Left lung (tissue), 14 donors: ENCODE measurements at places on chromosomes 13 and 19. TPM values are rescaled to one million over a fixed set of nuclear protein-coding genes. Genes with fewer than 3 reads are reported as not detected.
A peak's percentile ranks its signal among the peaks of the same experiment; 100 is the strongest.

Gene PSG7
- not detected for total RNA-seq

Gene COMP
- 1.9 TPM for total RNA-seq

Gene CYP4F8
- total RNA-seq, result not detected

Gene BRME1
- 4.2 TPM for total RNA-seq

Gene SIGLEC9
- total RNA-seq, result 46.5 TPM

Gene ZNF611
- total RNA-seq, result 24.6 TPM

Gene AZU1
- total RNA-seq, result 1.3 TPM

Gene ZBTB45
- 12.7 TPM for total RNA-seq

Gene SOX1
- total RNA-seq, result not detected

DNA sequence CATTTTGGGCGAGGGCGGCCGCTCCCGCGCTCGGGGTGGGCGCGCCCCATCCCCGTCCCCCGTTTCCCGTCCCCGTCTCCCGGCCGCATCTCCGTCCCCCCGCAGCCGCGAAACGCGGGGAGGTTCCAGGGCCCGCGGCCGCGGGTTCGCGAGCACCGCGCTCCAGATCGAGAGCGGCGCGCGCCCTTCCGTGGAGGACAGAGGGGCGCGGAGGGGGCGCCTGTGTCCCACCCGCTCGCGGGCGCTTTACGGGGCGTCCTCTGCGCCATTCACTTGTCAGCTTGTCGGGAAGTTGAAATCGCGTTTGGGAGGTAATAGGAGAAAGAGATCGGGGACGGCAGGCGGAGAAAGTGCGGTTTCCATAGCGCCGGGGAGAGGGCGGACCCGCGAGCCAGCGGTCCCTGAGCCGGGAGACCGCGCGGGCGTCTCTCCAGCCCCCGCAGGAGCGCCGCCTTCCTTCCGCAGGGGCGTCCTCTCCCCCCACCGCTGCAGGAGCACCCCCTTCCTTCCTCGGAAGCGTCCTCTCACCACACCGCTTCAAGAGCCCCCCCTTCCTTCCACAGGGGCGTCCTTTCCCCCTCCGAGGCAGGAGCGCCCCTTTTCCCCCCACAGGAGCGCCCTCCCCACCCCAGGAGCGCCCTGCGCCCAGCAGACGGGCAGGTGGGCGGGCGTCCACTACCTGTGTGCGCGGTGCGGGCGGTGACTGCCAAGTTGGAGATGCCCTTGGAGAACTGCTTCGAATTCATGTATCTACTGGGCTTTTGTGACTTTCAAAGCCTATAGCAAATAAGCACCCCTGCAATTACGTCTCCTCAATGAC, 962 bp upstream of the IRS2 start:
- H3K27me3 ChIP-seq, result peaks cover 15% of the 10 kb centered on the region
- peak overlapping the region; percentile 80 for H3K4me3 ChIP-seq
- peak overlapping the region; percentile 78 for H3K27ac ChIP-seq
- peak; percentile 53 for DNase-seq
- no peaks in the 10 kb centered on the region for H3K36me3 ChIP-seq

DNA sequence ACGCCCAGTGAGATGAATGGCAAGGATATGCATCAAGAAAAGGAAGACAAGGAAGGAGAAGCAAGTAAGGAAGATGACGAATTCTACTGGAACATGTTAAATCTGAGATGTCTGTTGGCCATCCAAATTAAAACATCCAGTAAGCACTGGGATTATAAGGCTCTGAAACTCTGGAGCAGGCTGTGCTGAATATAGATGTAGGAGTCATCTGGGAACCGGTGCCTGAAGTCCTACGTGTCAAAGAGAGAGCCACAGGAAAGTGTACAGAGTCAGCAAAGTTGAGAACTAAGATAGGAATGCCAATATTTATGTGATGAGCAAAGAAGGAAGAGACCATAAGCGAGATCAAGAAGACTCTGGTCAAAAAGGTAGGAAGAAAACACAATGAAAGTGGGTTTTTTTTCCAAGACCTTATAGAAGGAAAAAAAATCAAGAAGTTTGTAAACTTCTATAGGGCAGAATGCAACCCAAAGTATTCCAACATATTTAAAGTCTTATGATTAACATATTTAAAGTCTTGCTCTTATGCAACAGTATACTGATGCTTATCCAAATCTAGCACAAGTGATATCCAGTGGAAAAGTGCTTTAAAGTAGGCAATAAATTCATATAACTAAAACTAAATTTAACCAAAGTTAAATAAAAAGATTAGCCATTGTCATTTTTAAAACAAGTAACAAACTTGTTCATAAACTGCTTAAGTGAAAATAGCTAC, 51.2 kb upstream of the EEF1AKMT1 start:
- H3K4me1 ChIP-seq, result peaks cover 19% of the 10 kb centered on the region
- H3K27me3 ChIP-seq, result no peaks in the 10 kb centered on the region
- H3K36me3 ChIP-seq, result peaks cover 5% of the 10 kb centered on the region
- no peak for DNase-seq

DNA sequence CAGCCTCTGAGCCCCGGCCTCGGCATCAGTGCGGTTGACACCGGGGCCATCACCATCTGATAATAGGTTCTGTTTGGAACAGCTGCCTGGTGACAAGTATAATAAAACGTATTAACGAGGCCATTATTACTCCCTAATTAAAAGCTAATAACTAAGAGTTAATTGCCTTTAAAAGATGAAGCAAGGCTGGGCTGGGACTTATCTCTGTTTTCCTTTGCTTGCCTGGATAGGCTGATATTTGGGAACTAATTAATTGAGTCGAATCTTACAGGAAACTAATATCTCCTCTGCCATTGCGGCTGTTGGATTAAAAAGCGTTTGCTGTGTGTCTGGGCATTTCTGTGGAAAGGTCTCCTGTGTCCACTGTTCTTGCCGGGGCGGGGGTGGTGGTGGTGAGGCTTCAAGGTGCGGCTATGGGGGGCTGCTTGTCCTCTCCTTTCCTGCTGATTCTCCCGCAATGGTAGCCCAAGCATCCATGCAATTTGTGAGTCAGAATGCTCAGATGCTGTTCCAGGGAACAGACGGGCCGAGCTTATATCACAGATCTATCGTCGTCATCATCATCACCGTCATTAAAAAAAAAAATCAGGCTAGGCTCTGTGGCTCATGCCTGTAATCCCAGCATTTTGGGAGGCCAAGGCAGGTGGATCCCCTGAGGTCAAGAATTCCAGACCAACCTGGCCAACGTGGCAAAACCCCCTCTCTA, 162.7 kb downstream of the PTPRS start:
- no peaks in the 10 kb centered on the region for H3K36me3 ChIP-seq
- peaks cover 5% of the 10 kb centered on the region for H3K27me3 ChIP-seq
- H3K4me3 ChIP-seq, result no peak overlapping the region
- no peak overlapping the region for H3K27ac ChIP-seq
- DNase-seq, result no peak

DNA sequence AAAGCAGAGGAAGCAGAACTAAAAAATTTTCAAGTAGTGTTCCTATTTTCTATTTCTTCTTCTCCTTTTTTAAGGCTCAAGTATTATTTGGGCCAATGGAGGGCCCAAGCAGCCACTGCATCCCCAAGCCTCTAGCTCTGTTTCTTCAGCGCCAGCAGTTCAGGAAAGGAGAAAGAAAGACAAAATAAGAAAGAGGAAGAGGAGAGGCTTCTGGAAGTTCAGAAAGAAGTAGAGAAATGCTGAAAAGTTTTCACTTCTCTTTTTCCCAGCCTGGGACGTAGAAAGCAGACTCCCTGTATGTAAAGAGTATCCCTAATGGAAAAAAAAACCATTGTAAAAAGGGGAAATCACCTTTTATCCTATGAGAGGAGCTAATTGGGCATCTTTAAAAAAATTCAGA, 165.5 kb upstream of the KLF12 start:
- no peaks in the 10 kb centered on the region for H3K4me1 ChIP-seq
- H3K4me3 ChIP-seq, result no peak overlapping the region
- H3K36me3 ChIP-seq, result no peaks in the 10 kb centered on the region
- DNase-seq, result no peak
- H3K27me3 ChIP-seq, result no peaks in the 10 kb centered on the region

GRCh38 chr13:30608364-30608763, 9.4 kb upstream of the USPL1 start:
- H3K4me1 ChIP-seq, result peaks cover 6% of the 10 kb centered on the region
- H3K27ac ChIP-seq, result peak overlapping the region; percentile 61
- no peak overlapping the region for H3K4me3 ChIP-seq

- no peak overlapping the region for H3K27ac ChIP-seq
- H3K36me3 ChIP-seq, result no peaks in the 10 kb centered on the region
- H3K27me3 ChIP-seq, result no peaks in the 10 kb centered on the region
- H3K4me3 ChIP-seq, result no peak overlapping the region
Measured at GRCh38 chr13:113933901-113934300, 40.0 kb downstream of the C13orf46 start.

- H3K36me3 ChIP-seq, result no peaks in the 10 kb centered on the region
- DNase-seq, result no peak
- H3K4me1 ChIP-seq, result no peaks in the 10 kb centered on the region
- H3K27me3 ChIP-seq, result no peaks in the 10 kb centered on the region
Measured at GRCh38 chr13:44206434-44206833, 167.2 kb upstream of the SERP2 start.

GRCh38 chr13:26976313-26976712, 195.3 kb downstream of the USP12 start:
- H3K36me3 ChIP-seq, result no peaks in the 10 kb centered on the region
- no peaks in the 10 kb centered on the region for H3K27me3 ChIP-seq
- H3K27ac ChIP-seq, result no peak overlapping the region
- H3K4me3 ChIP-seq, result no peak overlapping the region
- no peak for DNase-seq
- no peaks in the 10 kb centered on the region for H3K4me1 ChIP-seq

- H3K27ac ChIP-seq, result no peak overlapping the region
- no peaks in the 10 kb centered on the region for H3K36me3 ChIP-seq
- no peak overlapping the region for H3K4me3 ChIP-seq
- H3K27me3 ChIP-seq, result no peaks in the 10 kb centered on the region
- DNase-seq, result peak; percentile 28
Measured at GRCh38 chr13:108345016-108345415, 75.5 kb downstream of the TNFSF13B start.

DNA sequence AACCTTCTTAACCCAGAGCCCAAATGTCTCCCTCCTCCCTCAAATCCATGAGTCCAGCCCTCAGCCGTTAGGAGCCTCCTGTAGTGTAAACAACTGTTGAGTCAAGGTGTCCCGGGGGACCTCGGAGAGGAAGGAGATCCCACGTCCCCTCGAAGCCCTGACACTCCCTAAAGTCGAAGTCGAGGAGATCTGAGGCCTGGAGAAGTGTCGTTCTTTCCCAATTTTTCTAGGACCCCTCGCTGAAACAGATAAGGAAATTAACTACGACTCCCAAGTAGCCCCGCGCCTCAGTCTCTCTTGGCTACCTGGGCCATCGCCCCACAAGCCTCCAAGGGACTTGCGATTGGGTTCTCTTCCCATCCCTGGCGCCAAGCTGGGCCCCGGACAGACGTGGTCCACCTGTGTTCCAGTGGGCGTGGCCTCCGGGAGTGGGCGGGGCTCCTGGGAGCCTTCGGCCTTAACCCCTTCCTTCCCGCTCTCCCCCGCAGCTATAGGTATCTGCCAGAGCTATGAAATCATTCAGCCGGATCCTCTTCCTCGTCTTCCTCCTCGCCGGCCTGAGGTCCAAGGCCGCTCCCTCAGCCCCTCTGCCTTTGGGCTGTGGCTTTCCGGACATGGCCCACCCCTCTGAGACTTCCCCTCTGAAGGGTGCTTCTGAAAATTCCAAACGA, 869 bp downstream of the GFY start:
- no peak overlapping the region for H3K4me3 ChIP-seq
- H3K27ac ChIP-seq, result no peak overlapping the region
- no peaks in the 10 kb centered on the region for H3K36me3 ChIP-seq
- H3K4me1 ChIP-seq, result peaks cover 7% of the 10 kb centered on the region
- no peak for DNase-seq

DNA sequence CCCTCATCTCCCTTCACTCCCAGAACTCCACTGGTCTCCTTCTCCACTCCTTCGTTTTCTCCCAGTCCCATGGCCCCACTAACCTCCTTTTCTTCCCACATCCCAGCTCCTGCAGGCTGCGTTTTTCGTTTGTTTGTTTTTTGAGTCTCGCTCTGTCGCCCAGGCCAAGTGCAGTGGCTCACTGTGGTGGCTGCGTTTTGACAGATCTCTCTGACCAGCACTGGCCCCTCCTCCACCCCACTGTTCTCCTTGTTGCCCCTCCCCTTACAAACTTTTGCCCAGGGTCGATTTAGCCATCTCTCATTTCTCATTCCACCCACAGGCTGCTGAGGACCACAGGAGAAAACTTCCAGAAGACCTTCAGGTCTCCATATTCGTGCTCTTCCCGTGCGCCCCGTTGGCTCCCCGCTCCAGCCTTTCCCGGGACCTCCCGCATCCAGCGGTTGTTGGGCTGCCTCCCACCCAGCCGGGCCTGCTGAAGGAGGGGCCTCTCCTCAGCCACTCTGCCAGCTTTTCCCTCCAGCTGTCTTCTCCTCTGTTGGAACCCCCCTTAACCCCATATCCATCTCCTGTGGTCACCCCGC, 40.6 kb upstream of the GJB6 start:
- H3K4me3 ChIP-seq, result no peak overlapping the region
- DNase-seq, result no peak
- no peaks in the 10 kb centered on the region for H3K36me3 ChIP-seq
- peaks cover 24% of the 10 kb centered on the region for H3K27me3 ChIP-seq
- no peak overlapping the region for H3K27ac ChIP-seq

GRCh38 chr13:102688306-102688973, 6.4 kb downstream of the METTL21C start:
- no peak for DNase-seq
- H3K4me1 ChIP-seq, result no peaks in the 10 kb centered on the region
- H3K36me3 ChIP-seq, result no peaks in the 10 kb centered on the region
- H3K27me3 ChIP-seq, result peaks cover 38% of the 10 kb centered on the region

DNA sequence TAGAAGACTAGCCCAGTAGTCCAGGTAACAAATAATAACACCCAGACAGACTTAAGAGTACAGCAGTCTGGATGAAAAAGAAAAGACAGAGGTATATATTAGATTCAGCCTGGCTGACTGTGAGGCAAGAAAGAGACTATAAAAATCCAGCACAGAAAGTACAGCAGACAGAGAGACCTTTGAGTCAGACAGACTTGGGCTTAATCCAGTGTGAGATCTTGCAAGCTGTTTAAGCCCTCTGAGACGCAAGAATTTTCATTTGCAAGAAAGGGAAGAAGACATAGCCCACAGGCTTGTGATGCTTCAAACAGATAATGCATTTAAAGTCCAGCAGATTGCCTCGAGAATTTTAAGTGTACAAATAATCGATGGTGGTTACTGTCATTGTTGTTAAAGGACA, 471.4 kb downstream of the LIG4 start:
- H3K4me3 ChIP-seq, result no peak overlapping the region
- H3K27ac ChIP-seq, result no peak overlapping the region
- no peaks in the 10 kb centered on the region for H3K27me3 ChIP-seq
- H3K4me1 ChIP-seq, result no peaks in the 10 kb centered on the region

GRCh38 chr13:48938308-48938943, 37.3 kb upstream of the FNDC3A start:
- no peak overlapping the region for H3K4me3 ChIP-seq
- no peaks in the 10 kb centered on the region for H3K36me3 ChIP-seq
- H3K27me3 ChIP-seq, result no peaks in the 10 kb centered on the region
- no peak for DNase-seq

GRCh38 chr13:111001636-111002035, 86.8 kb upstream of the ANKRD10 start:
- H3K36me3 ChIP-seq, result no peaks in the 10 kb centered on the region
- no peak overlapping the region for H3K4me3 ChIP-seq
- H3K4me1 ChIP-seq, result no peaks in the 10 kb centered on the region
- DNase-seq, result no peak
- no peaks in the 10 kb centered on the region for H3K27me3 ChIP-seq

GRCh38 chr19:38441657-38442348, 8.3 kb downstream of the RYR1 start:
- no peak overlapping the region for H3K4me3 ChIP-seq
- H3K36me3 ChIP-seq, result no peaks in the 10 kb centered on the region
- H3K4me1 ChIP-seq, result no peaks in the 10 kb centered on the region
